ENCODE measurements at places on chromosomes 13 and 19.

GRCh38 chr13:92967923-92968322 is 258.7 kb upstream of the GPC6 start:
- no peak for DNase-seq

DNA sequence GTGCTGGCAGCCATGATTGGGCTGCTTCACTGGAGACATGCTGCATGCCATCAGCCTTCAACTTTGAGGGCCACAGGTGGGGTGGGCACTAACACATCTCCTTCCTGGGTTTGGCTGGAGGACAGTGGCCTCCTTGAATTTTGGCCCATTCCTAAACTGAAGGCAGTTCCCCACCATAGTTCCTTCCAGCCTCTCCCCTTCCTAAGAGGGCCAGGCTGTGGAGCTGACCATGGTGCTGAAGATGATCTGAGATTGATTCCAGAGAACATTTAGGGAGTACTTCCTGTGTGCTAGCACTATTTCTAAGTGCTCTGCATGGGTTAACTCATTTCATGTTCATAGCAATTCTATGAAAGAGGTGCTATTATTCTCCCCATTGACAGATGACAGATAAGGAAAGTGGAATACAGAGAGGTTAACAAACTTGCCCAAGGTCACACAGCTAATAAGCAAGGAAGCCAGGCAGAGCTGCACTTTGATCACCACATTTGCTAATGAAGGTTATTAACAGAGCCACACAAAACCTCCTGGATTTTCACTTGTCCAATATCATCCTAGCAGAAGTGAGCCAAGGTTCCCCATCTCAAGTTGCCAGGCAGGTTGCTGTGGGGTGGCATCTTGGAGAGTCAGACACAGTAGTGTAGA is 175.3 kb downstream of the ZIC5 start:
- DNase-seq: peak; percentile 35

DNA sequence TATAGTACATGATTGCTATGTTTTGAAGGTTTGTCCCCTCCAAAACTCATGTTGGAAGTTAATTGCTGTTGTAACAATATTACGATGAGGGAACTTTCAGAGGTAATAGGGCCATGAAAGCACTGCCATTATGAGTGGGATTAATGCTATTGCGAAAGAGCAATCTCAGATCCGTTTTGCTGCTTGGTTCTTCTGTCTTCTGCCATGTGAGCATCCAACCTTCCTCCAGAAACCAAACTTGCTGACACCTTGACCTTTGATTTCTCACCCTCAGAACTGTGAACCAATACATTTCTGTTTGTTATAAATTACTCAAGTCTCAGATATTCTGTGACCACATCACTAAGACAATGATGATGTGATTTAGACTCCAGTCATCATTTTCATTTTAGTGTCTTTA is 2590.9 kb downstream of the PCDH9 start:
- no peak for DNase-seq

GRCh38 chr19:1647501-1648458 is 4.6 kb downstream of the TCF3 start:
- DNase-seq: no peak

DNA sequence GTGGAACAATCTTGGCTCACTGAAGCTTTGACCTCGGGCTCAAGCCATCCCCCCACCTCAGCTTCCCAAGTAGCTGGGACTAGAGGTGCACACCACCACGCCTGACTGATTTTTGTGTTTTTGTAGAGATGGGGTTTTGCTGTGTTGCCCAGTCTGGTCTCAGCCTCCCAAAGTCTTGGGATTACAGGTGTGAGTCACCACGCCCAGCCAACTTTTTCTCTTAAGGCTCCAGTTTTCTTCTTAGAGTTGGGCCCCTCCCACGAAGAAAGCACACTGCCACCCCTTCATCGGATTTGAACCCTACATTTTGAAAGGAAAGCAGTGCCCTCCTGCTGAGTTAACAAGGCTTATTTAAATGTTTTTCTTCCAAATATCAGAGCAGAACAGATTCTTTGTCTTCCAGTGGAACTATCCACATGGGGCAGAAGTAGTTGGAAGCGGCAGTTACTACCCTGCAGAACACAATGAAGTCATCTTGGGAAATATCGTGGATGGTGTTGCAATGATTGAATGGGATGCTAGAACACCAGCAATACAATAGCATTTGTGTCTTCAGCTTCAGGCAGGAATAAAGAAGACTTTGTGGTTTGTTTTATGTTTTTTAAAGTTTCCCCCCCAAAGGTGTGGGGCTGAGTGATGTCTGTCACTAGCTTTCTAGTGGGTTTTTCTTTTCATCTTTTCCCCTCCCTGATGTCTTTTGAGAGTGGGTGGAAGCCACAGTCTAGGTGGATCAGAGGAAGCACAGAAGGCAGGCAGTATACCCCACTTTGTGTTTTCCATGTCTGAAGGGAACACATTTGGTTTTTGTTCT is 8.9 kb downstream of the ACTN4 start:
- no peak for DNase-seq

DNA sequence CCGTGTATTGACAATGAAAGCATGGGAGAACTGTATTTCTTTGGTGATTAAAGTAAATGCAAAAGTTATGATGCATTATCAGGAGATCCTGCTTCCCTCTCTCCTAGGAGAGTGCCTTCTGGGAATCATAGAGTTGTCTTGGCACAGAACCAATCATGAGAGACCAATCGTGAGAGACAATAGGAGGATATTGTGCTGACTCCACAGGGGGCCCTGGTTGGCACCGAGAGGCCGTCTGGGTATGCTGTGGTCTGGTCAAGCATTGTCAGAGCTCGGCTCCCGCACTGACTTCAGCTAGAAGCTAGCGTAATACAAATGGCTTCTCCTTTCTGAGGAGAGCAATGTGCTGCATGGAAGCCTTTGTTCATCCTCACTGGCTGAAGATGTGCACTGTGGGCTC is 131.5 kb upstream of the GJB6 start:
- DNase-seq: no peak

DNA sequence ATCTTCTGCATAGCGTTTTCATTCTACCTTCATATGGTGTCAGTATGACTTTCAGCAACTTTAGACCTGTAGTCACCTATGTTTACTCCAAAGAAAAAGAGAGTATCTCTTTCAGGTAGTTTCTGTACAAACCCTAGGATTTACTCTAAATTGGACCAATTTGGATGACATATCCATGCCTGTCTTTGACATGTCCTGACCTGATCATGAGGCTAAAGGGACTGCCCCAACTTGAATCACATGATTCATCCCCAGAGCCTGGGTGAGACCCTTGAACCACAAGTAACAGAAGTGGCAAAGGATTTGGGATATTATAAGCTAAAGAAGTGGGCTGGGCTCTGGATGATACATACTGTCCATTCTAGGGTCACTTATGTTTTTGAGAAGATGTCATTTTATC is 124.5 kb upstream of the CSNK1A1L start:
- no peak for DNase-seq

- DNase-seq: no peak
These were observed 16.1 kb downstream of the LSM14A start for GRCh38 chr19:34188408-34188807.

DNA sequence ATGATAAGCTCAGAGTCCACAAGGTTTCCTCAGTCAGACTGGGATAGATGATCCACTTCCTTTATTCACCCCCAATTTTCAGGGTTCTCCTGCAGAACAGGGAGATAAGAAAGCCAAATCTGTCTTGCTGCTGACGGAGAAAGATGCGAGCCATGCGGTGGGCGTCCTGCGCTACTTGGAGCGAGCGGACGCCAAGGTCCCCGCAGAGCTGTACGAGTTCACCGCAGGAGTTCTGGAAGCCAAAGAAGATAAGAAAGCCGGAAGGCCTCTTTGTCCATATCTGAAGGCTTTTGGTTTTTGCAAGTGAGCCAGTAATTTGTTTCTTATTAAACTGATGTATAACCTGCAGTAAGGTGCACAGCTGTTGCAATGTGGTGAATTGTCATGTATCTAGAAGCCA is 66.7 kb downstream of the SLC7A9 start:
- DNase-seq: no peak

All from umbilical cord (tissue), 2 donors.